ENCODE measurements at places on chromosomes 12 and 14.

- no peak for DNase-seq
These were observed 11.2 kb downstream of the FIGNL2 start for GRCh38 chr12:51837286-51837685.

DNA sequence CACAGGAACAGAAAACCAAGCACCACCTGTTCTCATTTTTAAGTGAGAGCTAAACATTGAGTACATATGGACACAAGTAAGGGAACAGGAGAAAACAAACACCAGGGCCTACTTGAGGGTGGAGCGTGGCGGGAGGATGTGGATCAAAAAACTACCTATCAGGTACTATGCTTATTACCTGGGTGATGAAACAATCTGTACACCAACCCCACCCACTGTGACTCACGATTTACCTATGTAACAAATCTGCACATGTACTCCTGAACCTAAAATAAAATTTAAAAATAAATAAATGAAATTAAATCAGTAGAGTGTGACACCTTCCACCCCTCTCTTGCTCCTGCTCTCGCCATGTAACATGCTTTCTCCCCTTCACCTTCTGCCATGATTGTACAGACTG is 615.5 kb downstream of the RPL10L start:
- no peak for DNase-seq

DNA sequence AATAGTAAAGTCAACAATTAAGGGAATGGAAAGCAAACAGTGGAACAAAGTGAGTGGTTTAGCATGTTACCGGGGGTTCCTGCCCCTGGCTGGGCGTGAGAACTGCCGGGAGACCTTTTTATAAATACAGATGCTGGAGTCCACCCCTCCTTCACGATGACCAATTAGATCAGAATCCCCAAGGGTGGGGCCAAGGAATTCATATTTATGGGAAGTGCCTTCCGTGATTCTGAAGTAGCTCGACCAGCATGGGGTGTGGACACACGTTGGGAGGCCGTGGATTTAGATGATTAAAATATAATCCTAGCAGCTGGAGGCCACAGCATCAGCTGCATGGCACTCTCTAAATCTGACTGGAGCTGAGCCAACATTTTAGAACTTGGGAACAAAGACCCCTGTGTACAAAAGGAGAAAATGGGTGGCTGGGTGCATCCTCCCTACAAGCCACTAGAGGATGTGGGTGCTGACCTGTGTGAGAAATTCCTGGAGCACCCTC is 87.9 kb downstream of the SRRM4 start:
- no peak for DNase-seq

GRCh38 chr12:182381-182892 is 31.5 kb downstream of the SLC6A12 start:
- DNase-seq: no peak

DNA sequence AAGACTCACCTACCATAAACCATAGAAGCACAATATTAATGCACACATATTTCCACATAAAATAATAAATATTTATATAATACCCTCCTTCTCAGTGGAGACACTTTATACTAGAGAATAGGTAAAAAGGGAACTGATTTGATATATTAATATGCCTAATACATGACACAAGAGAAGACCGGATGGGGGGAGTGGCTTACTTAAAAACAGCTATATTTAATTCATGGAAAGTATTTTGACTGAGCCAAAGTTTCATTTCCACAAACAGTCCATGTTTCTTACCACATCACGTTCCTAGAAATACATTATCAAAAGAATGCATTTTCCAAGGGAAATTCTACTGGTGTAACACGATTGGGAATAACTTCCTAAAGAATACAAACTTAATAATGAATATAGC is 63.4 kb downstream of the ITPR2 start:
- DNase-seq: no peak

Measured in nucleus accumbens (tissue), 56 donors.